ENCODE measurements at places on chromosomes 13 and 19.

GRCh38 chr19:32318884-32319520 is 26.4 kb upstream of the ZNF507 start:
- no peak for DNase-seq

DNA sequence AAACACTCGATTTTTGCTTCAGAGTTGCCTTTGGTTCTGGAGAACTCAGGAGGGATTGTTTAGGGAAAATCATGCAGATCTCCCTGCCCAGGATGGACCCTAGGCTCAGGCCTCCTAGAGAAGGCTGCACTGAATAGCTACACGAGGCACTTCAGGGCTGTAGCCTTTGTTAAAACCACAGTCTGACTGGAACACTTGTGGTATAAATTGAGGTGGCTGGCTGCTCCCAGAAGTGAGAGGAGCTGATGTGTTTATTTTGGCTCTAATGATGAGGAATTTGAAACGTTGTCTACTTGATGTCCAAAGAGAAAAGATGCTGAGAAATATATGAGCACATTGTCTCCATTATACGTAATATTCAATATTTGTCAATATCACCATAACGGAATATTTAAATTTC is 762.1 kb upstream of the ARGLU1 start:
- DNase-seq: no peak

DNA sequence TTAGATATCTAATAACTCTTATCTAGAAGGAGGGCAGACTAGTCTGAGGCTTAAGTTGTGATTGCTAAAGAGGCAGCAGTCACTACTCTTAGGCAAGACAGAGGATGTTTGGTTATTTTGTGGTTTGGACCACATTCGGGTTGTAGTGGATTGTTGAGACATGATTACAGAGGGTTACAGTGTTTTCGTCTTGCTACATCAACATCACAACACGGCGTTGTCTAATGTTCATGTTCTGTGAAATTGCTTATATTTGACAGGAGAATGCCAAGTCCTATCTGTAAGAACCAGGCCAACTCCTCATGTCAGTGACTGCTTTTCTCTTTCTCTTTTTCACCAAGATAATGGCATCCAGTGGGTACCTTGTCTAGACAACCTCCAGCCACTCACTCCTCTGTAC is 16.8 kb upstream of the TM9SF2 start:
- no peak for DNase-seq

GRCh38 chr19:33401683-33402420 is 28.3 kb downstream of the CEBPG start:
- no peak for DNase-seq

DNA sequence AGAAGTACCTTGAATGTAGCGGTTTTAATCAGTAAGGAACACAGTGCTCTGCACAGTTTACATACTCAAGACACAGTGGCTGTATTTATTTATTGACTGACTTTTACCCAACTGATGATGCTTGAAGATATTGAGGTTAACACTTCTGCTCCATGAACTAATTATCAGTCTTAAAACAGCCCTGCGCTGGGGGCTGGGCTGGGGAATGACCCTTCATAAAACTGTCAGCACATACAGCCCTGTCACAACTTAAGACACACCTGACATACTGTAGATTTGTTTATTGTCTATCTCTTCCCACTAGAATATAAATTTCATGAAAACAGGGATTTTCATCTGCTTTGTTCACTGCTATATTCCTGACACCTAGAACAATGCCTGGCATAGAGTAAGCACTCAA is 10.8 kb downstream of the NEK5 start:
- no peak for DNase-seq

- DNase-seq: no peak
Observed at GRCh38 chr13:85853161-85853894, 54.1 kb upstream of the SLITRK6 start.

- no peak for DNase-seq
Observed at GRCh38 chr13:105184201-105184600, 1351.3 kb downstream of the EFNB2 start.

DNA sequence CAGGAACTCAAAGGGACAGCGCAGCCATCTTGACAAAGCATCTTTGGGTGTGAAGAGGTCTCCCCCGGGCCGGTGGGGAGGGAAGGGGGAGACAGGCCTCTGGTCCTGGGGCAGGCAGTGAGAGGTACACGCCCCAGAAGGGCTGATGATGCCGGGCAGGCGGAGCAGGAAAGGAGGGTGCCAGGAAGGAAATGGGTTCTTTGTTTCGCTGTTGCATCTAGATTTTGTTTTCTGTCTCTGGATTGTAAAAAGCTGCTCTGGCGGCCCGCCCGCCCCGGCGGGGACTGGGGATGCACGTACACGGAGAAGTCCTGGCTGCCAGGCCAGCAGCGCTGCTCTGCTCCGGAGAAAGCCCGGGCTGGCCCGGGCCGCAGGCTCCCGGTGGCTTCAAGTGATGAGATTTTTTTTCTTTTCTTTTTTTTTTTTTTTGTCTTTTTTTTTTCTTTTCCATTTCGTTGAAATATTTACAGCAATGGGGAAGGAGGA is 13.2 kb upstream of the ASF1B start:
- DNase-seq: no peak

- DNase-seq: no peak
Observed at GRCh38 chr13:112052213-112052612, 14.7 kb upstream of the SOX1 start.

DNA sequence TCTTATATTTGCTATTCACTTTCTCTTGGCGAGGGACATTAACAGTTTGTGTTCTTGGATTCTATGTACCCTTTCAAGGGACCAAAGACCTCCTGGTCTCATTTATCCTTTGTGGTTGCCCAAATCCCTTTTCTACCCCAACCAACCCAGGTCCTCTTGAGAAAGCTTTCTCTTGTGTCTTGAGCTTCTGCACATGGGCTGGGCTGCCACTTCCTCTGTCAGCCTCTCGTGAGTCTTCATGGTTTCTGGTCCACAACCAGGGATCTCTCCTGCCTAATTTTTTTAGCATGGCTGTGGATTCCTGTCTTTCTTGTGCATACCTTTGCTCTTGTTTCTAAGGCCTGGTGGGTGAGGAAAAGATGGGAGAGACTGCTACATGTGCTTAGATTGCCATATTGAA is 14.9 kb downstream of the TIMM13 start:
- no peak for DNase-seq

DNA sequence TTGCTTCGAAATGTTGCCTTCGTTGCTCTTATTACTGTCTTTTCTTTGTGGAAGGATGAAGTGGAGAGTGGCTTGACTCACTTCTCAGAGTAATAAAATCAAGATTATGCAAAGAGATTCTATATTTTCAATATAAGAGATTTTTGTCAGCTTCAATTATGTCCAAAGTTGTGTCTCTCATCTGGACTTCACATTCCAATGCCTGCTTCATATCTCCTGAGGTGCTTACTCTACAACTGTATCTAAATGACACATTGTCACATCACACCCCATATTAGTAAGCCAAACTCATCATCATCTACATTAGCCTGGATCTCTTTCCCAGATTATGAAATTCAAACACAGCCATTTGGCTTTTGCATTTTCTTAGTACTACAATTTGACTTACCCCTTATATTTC is 409.4 kb downstream of the DACH1 start:
- DNase-seq: no peak

DNA sequence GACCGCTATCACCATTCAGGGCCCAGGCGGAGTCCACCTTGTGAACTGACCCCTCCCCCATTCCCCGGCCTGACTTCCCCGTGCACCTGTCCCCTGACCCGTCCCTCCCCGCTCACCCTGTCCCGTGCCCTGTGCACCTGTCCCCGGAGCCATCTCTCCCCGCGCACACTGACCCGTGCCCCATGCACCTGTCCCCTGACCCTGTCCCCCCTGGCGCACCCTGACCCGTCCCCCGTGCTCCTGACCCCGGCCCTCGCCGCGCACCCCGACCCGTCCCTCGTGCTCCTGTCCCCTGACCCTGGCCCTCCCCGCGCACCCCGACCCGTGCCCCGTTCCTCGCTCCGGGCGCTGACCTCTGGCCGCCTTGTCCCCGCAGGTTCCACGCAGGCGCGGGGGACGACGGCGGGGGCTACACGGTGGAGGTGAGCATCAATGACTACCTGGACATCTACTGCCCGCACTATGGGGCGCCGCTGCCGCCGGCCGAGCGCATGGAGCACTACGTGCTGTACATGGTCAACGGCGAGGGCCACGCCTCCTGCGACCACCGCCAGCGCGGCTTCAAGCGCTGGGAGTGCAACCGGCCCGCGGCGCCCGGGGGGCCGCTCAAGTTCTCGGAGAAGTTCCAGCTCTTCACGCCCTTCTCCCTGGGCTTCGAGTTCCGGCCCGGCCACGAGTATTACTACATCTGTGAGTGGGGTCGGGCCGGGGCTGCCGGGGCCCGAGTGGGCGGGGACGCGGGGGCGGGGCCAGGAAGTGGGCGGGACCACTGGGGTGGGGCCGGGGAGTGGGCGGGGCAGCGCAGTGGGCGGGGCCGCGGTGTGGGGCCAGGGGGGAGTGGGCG is 9.7 kb downstream of the EFNA2 start:
- no peak for DNase-seq

GRCh38 chr19:42594617-42595489 is at the start of gene CEACAM8:
Gene CEACAM8, minus strand, starts transcription at chr19:42594924. Its CDS starts 96 bp downstream, at chr19:42594828.
- no peak for DNase-seq

DNA sequence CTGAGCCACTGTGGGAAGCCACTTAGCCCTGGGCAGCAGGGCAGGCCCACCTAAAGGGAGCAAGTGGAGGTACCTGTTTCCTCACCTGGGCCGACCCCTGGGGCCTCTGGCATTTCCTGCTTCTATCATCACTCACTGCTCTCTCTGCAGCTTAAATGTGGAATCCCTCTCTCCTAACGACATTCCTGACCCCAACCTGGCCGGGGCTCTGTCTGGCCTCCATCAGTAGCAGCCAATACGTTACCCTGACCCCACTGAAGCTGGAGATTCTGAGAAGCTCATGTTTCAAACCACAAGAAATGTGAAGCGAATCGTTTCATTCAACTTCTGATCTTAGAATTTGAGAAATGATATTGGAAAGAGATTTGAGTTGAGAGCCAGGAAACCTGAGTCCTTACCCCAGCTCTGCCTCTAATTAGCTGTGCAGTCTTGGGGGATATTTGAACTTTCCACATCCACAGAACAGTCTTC is 39.9 kb downstream of the DOCK9 start:
- DNase-seq: no peak

GRCh38 chr19:41872775-41873647 is 4.1 kb upstream of the CD79A start:
- DNase-seq: no peak

GRCh38 chr13:106491928-106492587 is 43.4 kb downstream of the EFNB2 start:
- no peak for DNase-seq

Measured in vagina (tissue), 2 donors.